PC-9 (cell line): ENCODE measurements at places on chromosomes 1 and 21.
A peak's percentile ranks its signal among the peaks of the same experiment; 100 is the strongest.

DNA sequence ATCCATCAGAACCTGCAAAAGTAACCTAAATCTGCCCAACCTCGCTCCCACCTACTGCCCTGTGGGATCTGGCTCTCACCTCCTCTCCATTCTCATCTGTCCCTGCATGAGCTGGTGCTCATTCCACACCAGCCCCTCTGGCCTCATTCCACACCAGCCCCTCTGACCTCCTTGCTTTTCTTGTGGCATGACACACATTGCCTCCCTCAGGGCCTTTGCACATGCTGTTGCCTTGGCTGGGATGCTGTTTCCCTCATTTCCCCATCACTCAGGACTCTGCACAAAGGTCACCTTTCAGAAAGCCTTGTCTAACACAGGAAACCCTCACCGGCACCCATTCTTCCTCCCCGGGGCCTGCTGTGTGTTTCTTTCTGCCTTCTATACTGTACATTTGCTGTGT is 197.1 kb downstream of the KAZN start:
- DNase-seq = no peak

DNA sequence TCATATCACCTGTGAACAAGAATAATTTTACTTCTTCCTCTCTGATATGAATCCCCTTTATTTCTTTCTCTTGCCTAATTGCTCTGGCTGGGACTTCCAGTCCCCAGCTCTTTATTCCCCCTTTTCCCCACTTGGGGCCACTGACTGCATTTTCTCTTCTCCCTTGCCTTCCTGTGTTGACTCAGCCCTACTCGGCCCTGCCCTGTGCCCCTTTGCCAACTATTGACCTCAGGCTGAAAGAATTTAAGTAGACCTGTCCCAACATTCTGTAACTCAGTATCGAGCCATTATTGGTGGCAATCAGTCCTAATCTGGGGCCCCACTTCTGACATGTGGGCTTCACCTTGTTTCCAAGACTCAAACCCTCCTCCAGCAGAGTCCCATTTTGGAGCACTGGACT is 60.6 kb upstream of the STUM start:
- no peak for DNase-seq

DNA sequence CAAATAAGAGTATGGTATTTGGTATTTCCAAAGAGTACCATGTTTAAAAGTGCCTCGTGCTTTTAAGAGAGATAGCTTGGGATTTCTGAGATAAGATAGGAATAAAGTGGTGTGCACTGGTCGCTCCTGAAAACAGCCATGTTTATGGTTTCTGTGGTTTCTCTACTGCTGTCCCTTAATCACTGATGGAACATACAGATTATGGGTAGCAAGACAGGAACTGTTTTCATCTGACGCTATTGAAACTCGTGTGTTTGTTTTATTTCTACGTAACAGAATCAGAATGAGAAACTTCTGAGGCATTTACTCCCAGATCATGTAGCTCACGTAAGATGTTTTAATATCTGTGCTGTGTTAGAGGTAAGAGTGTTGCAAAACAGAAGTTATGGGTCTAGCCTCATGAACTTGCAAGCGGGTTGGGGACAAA is 126.0 kb downstream of the KIAA0319L start:
- no peak for DNase-seq

- DNase-seq = no peak
Observed at GRCh38 chr1:77513839-77514763, 168.4 kb downstream of the ZZZ3 start.

- no peak for DNase-seq
Observed at GRCh38 chr1:20847611-20848080, 60.5 kb upstream of the HP1BP3 start.

DNA sequence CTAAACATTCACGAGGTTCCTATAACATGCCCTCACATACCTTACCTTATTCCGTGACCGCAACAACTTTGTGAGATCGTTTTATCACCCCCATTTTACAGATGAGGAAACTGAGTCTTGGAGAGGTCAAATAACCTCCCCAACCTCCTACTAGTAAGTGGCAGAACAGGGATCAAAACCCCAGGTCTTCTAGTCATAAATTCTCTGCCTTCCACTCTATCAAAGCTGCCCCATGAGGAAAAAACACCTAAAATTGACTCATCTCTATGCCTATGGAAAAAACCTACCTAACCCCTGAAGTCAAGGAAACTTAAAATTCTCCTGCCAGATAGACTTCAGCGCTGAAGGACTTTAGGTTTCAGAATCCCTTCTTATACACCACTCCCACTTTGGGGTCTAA is 69.5 kb upstream of the ERRFI1 start:
- DNase-seq = no peak

DNA sequence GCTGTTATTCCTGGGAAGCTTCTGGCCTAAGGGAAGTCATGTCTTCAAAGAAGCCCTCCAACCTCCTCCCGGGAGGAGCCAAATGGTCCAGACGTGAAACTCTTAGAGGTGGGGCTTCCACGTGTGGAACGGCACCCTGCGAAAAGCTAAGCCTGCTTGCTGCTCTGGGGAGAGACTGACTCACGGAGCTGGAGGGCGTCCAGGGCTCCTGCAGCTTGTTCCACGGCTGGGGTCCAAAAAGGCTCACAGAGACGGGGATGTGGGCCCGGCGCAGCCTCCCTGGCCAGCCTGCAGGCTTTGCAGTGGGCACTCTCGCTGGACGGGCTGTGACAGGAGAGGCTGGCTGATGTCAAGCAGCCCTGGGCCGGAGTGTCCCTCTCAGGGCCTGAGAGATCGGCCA is 105.1 kb downstream of the COLGALT2 start:
- no peak for DNase-seq

- peak; percentile 30 for DNase-seq
Observed at GRCh38 chr1:3066250-3066711, 2.7 kb upstream of the PRDM16 start.

DNA sequence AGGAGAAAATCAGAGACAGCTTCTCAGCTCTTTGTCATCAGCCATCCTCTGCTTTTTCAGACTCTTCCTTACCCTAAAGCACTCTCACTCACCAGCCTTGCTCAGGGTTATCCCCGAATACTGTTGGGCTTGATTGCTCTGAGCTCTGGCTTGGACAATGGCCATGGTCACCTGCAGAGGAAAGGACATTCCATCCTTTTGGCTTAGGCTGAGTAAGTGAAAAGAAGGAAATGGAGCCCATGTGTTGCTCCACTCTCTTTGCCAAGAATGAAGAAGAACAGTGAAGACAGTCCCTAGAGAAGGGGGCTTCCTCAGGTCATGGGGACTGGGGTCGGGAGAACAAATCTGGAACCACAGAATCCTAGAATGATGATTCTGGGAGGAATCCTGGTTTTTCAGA is 2.3 kb downstream of the MTMR11 start:
- DNase-seq = no peak

DNA sequence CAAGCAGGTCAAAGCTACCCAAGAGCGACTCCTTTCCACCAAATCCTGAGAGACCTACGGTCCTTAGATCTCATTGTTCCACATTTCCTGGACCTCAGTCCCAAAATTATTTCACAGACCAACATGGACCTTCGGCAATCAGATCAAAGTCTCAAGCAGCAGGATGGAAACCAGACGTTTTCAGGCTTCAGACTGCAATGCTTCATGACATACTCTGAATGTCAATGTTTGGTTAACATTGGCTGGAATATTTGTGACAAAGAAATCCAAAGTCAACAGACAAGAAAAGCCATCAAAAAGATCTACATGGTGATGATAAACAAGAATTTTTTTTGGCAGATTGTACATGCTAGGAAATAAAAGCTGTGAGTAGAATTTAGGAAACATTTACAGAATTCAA is 1057.3 kb downstream of the ADGRL2 start:
- no peak for DNase-seq

- no peak for DNase-seq
Observed at GRCh38 chr1:26155370-26156284, 3.3 kb upstream of the FAM110D start.

DNA sequence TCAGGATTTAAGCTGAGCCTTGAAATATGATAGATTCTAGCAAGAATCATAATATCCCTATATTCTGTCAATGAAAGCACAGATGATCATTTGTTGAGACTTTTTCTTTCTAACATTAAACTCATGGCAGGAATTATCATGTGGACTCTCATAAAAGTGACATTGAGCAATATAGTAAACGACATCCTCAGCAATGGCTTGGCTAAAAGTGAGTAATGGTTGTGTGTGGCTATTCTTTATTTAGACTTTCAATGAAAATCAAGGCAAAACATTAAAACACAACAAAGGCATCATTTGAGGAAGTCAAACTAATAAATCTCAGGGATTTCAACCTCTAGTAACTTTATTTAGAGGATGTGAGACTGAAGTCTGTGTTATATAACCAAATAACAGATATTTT is 257.8 kb upstream of the ADGRL4 start:
- no peak for DNase-seq

GRCh38 chr1:36155408-36156328 is at the start of gene MAP7D1:
TSS of gene MAP7D1 (plus strand) at chr1:36156160. CDS start at chr1:36156418, 258 bp downstream.
- peak; percentile 92 for DNase-seq

GRCh38 chr1:217590598-217590997 is 40.3 kb downstream of the GPATCH2 start:
- DNase-seq = no peak
